ENCODE measurements at places on chromosomes 11 and 22. TPM values are rescaled to one million over a fixed set of nuclear protein-coding genes. Genes with fewer than 3 reads are reported as not detected.

Gene DEFB131B
- total RNA-seq: not detected

Gene GRK3
- total RNA-seq: 13.5 TPM

Gene CARNS1
- total RNA-seq: 8.4 TPM

Gene SPTBN2
- total RNA-seq: 6.6 TPM

Measured in sciatic nerve (tissue), 2 donors.